GM23248 (cell line): ENCODE measurements at places on chromosomes 16 and 17. TPM values are rescaled to one million over a fixed set of nuclear protein-coding genes. Genes with fewer than 3 reads are reported as not detected.
A peak's percentile ranks its signal among the peaks of the same experiment; 100 is the strongest.

Gene SLFN13
- total RNA-seq: 1.6 and 2.4 TPM in 2 replicates

Gene NTHL1
- 19.9 and 22.8 TPM in 2 replicates for total RNA-seq

Gene ATP1B2
- not detected in 2 replicates for total RNA-seq

Gene SPEM1
- not detected in 2 replicates for total RNA-seq

Gene QPRT
- 0.32 TPM in 1 of 2 replicates, not detected in the other for total RNA-seq

Gene KIF2B
- not detected in 2 replicates for total RNA-seq

Gene FBXO39
- total RNA-seq: 1.1 TPM in 1 of 2 replicates, not detected in the other

Gene GUCY2D
- total RNA-seq: 0.22 and 0.89 TPM in 2 replicates

Gene CCL23
- total RNA-seq: not detected in 2 replicates

- DNase-seq: no peak
Observed at GRCh38 chr17:44601973-44602372, 44.7 kb downstream of the FZD2 start.

DNA sequence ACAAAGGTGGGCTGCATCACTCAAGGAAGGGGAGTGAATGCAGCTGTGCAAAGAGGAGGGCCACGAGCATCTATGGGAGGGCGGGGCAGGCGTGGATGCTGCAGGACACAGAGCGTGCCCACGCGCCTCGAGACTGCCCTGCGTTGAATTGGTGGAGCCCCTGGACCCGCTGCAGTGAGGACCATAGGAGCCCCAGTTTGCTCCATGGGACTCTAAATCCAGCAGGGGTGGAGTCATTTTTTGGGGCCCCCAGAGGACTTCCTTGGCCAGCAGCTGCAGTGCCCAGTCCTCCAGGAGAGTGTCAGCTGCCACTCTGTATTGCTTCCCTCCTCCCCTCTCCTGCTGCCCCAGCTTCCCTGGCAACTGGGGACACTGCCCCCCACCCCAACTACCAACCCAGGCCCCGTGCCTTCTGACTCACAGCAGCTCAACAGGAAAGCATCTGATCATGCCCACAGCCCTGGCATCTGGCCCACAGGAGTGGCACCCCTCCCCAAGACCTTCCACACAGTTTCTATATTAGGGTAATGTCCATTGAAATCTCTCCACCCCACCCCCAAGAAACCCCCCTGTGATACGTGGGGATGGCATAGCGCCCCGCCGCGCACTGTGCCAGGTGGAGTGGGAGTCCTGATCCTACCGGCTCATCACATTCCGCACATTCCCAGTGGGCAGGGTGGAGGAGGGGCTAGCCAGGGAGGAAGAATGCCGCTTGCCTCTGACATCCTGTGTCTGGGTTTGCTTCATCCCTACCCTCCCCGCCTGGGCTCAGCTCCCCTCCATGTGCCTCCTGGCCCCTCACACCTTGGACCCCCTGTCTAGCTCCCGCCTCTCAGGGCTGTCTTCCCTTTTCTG lies 27.8 kb upstream of the ITGA3 start:
- DNase-seq: peak; percentile 70

GRCh38 chr17:78322858-78323455 lies 36.9 kb downstream of the SOCS3 start:
- DNase-seq: peak; percentile 77

- DNase-seq: no peak
Observed at GRCh38 chr17:41657936-41658335, 30.7 kb upstream of the EIF1 start.

DNA sequence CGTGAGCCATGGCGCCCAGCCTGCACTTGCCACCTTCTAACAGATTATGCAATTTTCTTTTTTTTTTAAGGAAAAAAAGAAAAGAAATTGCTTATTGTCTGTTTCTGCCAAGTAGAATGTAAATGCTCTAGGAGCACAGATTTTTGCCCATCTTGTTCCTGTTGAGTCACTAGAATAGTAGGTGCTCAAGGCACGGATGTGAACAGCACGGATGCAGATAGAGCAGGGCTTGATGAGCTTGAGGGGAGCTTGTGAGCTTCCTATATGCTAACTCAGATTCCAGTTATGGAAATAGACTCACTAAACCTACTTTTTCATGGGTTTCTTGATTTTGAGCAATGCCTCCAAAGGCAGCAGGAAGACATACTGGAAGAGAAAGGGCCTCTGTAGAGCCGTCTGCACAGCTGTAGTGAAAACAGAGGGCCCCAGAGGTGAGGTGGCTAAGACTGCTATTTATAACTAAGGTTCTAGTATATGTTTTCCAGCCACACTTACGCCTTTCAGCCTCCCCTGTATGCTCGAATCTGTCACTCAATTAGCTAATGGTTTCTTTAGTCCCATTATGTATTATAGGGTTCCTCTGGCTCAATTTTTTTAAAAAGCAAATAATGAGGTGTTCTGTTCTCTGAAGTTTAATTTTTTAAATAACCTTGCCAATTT lies 72.8 kb downstream of the WWP2 start:
- DNase-seq: no peak

DNA sequence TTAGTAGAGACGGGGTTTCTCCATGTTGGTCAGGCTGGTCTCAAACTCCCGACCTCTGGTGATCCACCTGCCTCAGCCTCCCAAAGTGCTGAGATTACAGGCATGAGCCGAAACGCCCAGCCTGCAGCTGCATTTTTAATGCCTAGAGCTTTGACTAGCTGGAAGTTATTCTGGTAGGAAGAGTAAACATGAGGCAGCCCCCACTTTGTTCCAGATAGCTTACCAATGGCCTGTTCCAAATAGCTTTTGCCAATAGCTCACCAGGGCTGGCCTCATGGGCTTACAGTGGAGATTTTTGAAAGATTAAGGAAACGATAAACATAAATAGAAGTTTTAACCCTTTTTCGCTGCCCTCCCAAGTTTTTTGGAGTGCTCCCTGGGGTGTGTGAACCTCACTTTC lies 9.8 kb downstream of the TRPV2 start:
- no peak for DNase-seq

DNA sequence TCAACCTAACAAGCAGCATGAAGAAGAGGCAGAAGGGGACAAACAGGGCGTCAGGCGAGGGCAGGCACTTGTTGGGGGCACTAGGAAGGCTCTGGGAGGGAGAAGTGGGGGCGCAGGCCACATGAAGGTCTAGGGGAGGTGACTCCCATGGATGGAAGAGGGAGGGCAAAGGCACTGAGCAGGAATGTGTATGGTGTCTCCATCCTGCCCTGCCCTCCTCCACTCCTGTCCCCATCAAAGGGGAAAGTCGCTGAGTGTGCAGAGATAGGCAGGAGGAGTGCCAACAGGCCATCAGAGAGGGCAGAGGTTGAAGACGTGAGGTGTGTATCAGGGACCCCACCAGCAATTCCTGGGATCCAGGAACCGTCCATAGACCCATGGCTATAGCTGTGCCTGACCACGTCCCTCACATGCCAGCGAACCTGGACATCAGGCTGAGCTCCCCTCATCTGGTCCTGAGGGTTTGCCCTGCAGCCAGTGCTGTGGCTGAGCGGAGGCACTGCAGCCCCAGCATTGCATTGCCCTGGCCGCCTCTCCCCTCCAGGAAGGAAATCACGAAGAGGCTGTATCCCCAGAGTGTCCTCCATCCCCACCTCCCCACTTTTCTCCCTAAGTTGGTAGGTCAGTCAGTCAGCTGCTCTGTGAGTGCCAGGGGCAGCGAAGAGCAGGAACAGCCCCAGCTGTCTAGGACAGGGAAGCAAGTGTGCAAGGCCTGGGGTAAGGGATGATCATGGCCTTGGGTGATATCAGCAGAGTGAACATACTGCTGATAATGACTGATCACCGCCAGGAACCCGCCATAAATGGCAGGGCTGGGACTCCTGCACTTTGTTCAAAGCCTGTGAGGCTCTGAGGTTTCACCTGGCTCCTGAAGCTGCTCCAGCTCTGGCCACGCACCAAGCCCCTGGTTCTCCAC lies 6.2 kb upstream of the CYB561 start:
- no peak for DNase-seq

- no peak for DNase-seq
Observed at GRCh38 chr17:81891303-81891552, 158 bp downstream of the ALYREF start.

GRCh38 chr17:13833921-13834320 lies 232.2 kb upstream of the HS3ST3A1 start:
- no peak for DNase-seq

- no peak for DNase-seq
Observed at GRCh38 chr16:3578610-3579551, 1.7 kb upstream of the NLRC3 start.

GRCh38 chr16:12798171-12798570 lies 5.5 kb downstream of the CPPED1 start:
- DNase-seq: no peak

DNA sequence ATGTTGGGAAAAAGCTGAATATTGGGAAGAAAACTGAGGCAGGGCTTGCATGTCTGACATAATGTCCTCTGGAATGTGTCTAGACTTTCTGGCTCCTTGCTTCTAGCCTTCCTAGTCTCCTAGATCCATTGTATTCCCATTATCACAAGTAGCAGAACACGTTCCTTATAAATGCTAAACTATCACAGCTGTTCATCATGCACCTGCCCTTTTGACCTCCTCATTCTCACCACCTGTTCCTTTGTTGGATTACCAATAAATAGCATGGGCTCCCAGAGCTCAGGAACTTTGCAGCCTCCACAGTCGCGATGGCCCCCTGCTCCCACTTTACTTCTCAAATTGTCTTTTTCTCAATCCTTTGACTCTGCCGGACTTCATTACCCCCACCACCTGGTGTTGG lies 49.7 kb downstream of the ACSM1 start:
- DNase-seq: no peak

DNA sequence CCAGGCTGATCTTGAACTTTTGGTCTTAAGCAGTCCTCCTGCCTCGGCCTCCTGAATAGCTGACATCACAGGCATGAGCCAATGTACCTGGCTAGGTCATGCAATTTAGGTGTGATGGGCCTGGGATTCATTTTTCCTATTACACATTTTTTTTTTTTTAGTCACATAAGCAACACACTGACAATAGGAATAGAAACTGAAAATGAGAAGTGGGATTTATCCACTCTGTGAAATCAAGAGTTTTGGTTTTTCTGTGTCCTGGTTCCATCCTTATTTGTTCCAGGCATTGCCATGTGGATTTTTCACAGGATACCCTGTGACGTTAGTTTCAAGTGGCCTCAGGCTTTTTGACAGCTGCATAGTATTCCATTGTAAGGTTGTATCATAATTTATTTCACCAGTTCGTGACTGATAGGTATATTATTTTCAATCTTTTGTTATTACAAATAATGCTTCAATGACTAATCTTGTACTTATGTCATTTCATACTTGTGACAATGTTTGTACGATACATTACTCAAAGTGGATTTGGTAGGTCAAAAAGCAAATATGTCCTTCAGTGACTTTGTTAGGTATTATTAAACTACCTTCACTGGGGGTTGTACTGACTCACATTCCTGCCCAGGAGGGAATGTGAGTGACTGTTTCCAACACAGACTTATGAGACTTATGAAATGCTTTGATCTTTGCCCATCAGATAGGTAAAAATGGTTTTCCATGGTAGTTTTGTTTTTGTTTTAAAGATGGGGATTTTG lies 10.6 kb downstream of the ADCY7 start:
- no peak for DNase-seq

GRCh38 chr16:24645739-24646645 lies 83.5 kb upstream of the TNRC6A start:
- DNase-seq: peak; percentile 98

GRCh38 chr16:28984619-28985135 lies at the start of gene LAT:
Gene LAT, plus strand, starts transcription at chr16:28985052. Its CDS starts 366 bp downstream, at chr16:28985418.
- DNase-seq: peak; percentile 33
